Renal pelvis (tissue), 12 donors: ENCODE measurements at places on chromosomes 7 and 10. TPM values are rescaled to one million over a fixed set of nuclear protein-coding genes. Genes with fewer than 3 reads are reported as not detected.

Gene HTR5A
- polyA plus RNA-seq = not detected

Gene MOGAT3
- polyA plus RNA-seq = 0.90 TPM

- DNase-seq = no peak
These were observed 23.0 kb downstream of the CDH23 start for GRCh38 chr10:71419750-71420149.

- DNase-seq = peak; percentile 11
These were observed 643.1 kb upstream of the SEMA3D start for GRCh38 chr7:85829817-85830432.

GRCh38 chr10:16777473-16778370 lies 39.5 kb downstream of the RSU1 start:
- DNase-seq = peak; percentile 72

DNA sequence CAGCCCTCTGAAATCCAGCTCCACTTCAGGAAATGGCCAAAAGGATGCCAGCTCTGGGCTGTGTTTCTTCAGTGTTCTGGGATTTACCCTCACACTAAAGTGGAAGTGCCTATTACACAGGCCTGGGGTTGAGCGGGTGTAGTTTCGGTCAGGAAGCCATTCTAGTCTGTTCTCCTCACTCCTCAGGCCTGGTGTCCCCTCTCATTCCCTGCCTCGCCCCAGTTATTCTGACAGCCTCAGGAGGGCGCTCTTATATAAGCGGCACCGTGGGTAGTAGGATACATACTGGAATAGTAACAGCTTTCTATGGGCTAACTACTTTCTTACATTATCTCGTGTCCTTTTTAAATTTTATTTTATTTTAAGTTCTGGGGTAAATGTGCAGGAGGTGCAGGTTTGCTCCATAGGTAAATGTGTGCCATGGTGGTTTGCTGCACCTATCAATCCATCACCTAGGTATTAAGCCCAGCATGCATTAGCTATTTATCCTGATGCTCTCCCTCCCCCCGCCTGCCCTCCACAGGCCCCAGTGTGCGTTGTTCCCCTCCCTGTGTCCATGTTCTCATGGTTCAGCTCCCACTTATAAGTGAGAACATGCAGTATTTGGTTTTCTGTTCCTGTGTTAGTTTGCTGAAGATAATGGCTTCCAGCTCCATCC lies 12.2 kb upstream of the LGI1 start:
- DNase-seq = no peak
